ENCODE measurements at places on chromosomes 11 and 22.

GRCh38 chr11:207863-208180, 314 bp downstream of the RIC8A start:
- DNase-seq, result no peak

- DNase-seq, result no peak
Observed at GRCh38 chr11:34654483-34655334, 33.8 kb downstream of the EHF start.

DNA sequence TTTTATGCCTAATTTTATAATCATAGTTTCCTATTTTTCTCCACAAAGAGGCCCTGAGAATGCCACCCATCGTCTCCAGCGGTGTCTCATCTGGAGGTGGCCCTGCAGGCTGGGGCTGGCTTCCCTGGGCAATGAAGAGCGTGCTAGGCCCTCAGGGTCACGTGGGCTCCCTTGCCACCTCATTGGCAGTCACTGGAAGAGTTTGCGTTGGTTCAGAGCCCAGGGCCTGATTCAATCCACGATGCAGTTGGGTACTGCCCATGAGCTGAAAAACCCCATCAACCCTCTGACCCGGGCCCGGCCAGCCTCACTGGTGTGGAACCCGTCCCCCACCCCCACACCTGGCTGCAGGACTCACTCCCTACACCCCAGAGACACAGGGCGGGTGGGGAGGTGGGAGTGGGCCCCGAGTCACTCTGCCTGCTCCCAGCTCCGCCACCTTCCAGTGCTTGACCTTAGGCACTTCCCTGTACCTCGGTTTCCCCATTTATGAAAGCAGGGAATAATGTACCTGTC, 43.4 kb upstream of the A4GALT start:
- no peak for DNase-seq

- no peak for DNase-seq
Observed at GRCh38 chr11:123532131-123532530, 102.1 kb downstream of the GRAMD1B start.

DNA sequence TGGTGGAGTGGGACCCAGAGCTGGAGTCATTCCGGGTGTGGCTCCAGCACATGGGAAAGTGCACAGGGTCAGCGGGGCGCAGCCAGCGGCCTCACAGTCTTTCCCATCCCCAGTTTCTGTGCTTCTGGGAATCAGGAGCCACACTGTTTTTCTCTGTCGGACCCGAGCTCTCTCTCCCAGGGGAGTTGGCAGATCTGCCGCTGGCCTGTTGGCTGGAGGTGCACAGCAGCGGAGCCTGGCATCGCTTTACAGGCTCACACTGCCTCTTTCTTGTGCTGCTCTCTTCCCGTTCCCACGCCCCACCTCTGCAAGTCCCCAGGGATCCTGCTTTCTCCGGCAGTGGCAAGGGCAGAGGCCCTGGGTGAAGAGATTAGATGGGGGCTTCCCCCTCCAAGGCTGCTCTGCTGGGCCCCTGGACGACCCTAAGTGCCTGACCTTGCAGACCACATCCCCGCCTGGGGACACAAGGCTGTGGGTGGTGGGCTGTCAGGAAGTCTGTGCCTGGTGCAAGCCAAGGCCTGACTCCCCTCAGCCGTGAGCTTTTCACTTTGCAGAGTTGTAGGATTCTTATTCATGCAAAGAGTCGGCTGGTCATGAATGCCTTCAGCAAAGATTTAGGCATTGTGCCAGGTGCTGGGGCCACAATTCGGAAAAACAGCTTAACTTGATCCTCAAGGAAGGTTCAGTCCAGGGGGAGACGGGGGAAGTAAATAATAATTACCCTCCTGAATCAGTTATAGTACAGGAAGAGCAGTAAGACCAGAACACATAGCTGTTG, 116.3 kb downstream of the TIMP3 start:
- DNase-seq, result no peak

- no peak for DNase-seq
Observed at GRCh38 chr11:15171956-15172355, 57.2 kb downstream of the INSC start.
